AG08396 (cell line): ENCODE measurements at places on chromosomes 6 and 20.
A peak's percentile ranks its signal among the peaks of the same experiment; 100 is the strongest.

GRCh38 chr6:70709826-70710225, 42.1 kb downstream of the SMAP1 start:
- peak; percentile 7 for DNase-seq

DNA sequence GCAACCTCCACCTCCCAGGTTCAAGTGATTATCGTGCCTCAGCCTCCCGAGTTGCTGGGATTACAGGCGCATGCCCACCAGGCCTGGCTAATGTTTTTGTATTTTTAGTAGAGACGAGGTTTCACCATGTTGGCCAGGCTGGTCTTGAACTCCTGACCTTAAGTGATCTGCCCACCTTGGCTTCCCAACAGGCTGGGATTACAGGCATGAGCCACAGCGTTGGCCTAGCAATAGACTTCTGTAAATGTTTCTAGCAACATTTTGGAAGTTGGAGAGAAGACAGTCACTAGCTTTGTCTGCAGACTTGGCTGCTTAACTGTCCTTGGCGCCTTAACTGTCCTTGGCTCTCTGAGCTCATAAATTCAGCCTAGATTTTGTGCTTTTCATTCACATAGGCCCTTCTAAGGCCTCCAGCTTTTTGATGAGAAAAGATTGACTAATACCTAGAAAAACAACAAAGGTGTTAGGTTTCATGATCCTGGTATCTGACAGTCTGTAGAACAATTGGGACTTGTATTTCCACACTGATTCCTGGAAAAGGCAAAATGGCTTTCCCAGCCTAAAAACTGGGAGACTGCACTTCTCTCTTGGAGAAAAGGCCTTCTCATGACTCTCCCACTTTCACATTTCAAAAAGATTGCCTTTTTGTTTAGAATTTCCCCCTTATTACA, 49.7 kb downstream of the OR2B2 start:
- no peak for DNase-seq

DNA sequence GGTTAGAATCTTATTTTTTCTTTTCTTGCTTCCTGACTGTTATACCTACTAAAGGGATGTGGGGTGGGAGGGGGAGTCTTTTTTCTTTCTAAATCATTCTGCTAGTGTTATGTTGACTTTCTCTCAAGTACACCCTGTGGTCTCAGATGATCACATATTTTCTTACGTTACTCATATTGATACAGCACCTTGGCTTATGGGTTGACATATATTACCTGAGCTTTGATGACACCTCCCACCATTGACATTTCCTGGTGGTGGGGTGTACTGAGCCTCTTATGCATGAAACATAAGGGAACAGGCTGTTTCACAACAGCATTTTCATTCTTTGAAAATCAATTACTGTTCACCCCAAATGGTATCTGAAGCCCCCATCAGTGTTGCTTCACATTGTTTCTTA, 169.8 kb downstream of the MMS22L start:
- no peak for DNase-seq

- DNase-seq = no peak
Observed at GRCh38 chr6:81373414-81373813, 379.1 kb downstream of the TENT5A start.

DNA sequence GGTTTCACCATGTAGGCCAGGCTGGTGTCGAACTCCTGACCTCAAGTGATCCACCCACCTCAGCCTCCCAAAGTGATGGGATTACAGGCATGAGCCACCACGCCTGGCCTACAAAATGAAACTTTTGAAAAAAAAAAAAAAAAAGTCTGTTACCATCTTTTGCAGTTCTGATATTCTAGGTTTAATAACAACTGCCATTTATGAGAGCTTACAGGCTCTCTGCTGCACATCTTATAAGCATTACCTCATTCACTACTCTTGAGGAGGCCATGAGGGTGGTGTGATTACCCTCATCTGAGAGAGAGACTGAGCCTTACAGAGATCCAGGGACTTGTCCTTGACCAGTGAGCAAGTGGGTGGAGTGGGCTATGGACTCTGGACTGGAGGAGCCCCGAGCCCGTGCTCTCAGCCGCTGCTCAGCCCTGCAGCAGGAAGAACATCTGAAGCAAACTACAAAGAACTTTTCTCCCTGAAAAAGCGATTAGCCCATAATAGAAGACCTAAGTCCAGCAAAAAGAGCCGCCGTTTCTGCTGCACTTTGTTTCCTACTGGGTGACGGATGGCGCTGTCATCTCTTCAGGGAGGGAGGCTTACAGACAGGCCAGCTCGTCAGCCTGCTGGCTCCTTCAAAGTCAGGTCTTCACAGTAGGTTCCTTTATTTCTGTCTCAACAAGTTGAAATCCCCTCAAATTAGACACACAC, 119.8 kb upstream of the AKAP12 start:
- no peak for DNase-seq

- no peak for DNase-seq
Observed at GRCh38 chr6:155079985-155080452, 84.9 kb downstream of the TIAM2 start.

DNA sequence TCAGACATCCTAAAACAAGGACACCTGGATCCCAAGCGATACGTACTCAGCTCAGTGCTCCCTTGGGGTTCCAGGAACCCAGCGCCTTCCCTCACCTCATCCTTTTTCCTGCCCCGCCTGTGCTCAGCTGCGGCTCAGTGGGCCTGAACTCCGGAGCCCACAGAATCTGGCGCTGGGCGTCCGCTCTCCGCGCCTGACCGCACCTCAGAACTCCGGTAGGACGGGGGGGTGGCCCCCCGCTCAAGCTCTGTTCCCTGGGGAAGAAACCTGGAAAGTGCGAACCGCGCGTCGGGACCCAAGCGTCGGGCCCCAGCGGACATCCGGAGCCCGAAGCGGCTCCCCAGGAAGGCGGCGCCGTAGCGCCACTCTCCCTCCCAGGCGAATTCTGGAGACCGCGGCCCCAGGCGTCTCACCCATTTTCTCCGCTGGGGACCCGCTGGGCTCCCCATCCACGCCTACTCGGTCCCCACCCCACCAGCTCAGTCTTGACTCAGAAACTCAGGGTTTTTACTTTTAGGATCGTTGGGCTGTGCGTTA, 336 bp upstream of the LY6G5C start:
- peak; percentile 57 for DNase-seq

- DNase-seq = no peak
Observed at GRCh38 chr6:34745277-34746103, 11.8 kb upstream of the SNRPC start.

GRCh38 chr20:34350095-34350494, 13.0 kb upstream of the ITCH start:
- no peak for DNase-seq
